ENCODE measurements at places on chromosomes 3 and 15.

DNA sequence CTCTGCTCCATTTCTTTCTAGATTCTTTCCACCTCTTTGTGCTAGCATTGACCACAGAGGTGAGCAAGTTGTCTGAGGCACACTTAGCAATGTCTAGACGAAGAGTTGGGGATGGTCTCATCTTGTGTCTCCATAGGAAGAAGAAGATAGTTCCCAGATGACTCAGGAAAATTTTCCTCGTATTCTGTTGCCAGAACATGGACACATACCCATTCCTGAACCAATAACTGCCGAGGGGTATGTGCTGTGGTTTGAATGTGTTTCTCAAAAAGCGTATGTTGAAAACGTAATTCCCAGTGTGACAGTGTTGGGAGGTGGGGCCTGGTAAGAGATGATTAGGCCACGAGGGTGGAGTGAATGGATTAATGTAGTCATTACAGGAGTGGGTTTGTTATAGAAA lies 107.5 kb upstream of the GALNT15 start:
- no peak for DNase-seq

DNA sequence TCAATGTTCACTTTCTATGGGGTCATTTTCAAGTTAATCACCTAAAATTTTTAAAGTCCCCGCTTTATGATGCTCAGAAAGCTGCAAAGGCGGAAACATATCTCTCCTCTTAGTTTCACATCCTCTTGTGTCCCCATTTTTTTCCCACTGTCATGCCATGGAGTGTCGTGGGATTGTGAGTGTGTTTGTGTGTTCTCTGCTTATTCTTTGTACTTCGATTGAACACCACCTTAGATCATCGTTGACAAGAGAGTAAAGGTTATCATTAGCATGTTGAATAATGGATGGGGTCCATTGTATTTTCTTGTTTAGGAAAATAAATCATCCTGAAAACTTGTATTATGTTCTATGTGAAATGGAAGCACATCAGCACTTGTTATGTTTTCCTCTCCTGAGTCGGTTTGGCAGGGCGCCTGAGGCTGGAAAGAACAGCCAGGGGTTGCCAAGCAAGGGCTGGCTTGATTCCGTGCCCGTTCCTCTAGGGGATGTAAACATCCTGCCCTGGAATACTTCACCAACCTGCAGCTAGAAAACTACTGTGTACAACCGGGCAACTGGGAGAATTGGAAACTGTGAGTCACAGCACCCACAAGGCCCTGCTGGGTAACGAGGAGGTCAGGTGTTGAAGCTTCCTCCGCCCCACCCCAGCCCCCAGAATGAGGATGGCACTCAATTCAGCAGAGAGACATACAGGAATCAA lies 67.2 kb downstream of the EIF4E3 start:
- no peak for DNase-seq

GRCh38 chr15:56031836-56032235 lies 38.4 kb upstream of the NEDD4 start:
- no peak for DNase-seq

- no peak for DNase-seq
Observed at GRCh38 chr15:51709031-51709430, 27.7 kb downstream of the SCG3 start.

DNA sequence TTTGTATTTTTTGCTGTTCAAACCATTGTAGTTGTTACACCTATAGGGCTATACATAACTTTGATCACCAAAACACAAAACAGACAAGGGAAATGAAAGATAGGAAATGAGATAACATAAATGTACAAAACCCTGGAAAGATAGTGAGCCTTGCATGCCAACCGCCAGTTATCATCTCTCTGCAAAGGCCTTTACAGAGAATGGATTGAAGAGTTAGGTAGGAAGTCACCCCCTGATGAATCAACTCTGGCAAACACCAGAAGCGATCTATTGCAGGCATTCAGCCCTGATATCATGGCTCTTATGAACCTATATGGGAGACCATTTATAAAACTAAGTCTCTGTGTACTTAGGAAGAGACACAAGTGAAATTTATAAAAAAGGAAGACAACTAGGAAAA lies 588.0 kb downstream of the TUSC7 start:
- DNase-seq, result no peak

- DNase-seq, result no peak
Observed at GRCh38 chr3:95474338-95474737, 1340.1 kb upstream of the EPHA6 start.

- no peak for DNase-seq
Observed at GRCh38 chr15:36579792-36580431, 486 bp downstream of the CDIN1 start.

DNA sequence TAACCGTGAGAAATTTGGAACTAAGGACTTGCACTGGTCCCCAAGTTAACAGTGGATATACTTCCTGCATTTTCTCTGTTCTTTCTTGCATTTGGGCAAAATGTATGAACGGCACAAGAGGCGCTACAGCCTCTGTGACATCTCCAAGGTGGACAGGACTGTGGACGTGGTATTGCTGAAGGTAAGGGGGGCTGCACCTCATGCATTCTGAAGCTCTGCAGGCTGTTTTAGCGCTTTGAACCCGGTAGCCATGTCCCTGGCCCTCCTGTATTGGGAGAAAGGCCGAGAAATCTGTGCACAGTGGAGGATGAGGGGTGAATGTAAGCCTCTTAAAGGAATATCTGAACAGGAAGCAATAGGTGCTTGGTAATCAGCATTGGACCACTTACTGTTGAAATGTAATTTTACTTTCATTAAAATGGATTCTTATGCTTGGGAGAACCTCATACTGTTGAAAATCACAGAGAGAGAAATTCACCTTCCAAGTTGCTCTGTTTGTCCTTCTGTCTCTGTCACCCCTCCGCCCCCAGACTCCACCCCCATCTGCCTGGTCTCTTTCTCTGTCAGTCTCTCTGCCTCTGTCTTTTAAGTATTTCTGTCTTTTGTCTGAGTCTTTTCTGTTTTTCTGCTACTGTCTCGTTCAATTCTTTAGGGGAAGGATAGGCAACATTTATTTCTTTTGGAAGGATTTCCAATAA lies 174.6 kb downstream of the KLHL25 start:
- no peak for DNase-seq

GRCh38 chr15:47721676-47722075 lies 4.4 kb downstream of the SEMA6D start:
- no peak for DNase-seq

DNA sequence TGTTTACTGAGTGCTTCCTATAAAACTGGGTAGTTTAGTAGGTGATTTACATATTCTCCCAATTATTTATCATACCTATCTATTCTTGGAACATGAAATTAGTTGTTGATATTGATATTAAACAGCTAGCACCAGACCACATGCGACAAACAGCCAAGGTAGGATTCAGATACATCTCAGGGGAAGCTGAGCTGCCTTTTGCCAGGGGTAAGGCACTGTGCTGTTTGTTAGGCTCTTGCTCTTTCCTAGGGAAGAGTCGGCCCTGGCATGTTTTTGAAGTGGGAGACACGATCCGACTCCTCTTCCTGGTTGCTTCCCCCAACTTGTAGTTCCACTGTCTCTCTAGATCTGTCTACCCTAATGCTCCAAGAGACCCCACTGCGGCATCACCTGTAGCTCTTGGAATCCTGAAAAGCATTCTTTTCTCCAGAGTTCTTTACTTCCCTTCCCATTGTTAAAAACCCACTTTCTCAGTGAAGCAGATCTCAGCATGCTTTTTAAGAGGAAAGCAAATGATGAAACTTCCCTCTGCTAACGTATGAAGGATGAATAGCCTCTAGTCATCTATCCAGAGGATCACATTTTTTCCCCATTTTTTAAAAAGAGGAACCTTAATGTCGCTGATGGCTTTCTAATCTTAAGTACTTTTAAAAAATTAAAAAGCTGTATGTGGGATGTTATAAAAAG lies 138.4 kb downstream of the GHSR start:
- DNase-seq, result no peak

- peak; percentile 36 for DNase-seq
Observed at GRCh38 chr15:97909291-97909891, 51.1 kb upstream of the ARRDC4 start.

DNA sequence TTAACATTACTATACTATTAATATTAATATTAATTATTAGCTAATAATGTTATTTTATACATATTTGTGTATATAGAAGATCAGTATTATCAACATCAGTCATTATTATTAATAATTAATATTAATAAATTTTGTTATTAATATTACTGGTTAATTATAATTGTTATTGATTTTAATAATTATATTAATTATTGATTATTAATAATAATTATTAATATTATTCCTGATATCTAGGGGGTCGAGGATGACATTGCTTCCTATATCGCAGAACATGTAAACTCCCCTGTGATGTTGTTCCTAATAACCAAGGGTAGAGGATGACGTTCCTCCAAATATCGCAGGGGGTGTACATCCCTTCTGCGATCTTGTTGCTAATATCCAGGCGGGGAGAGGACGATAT lies 17.3 kb upstream of the BMF start:
- DNase-seq, result no peak

DNA sequence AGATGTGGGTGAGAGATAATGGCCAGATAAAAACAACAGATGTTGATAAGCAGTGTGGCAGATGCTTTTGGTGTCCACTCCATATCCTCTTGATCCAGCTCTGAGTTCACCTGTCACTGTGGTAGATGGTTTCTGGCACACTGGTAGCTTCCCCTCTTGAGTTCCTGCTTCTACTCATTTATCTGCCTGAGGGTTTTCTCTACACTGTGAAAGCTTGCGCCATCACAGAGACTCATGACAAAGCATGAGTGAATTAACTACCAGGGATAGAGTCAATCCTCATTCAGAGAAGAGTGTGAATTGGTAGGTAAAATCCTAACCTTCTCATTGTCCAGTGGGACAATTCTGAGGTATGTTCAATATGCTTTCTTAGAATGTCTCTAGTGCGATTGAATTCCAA lies 50.0 kb upstream of the ARHGEF26 start:
- no peak for DNase-seq

- DNase-seq, result no peak
Observed at GRCh38 chr3:160830796-160831195, 74.8 kb downstream of the PPM1L start.

- DNase-seq, result peak; percentile 65
Observed at GRCh38 chr15:58393241-58393662, 38.5 kb upstream of the LIPC start.

- DNase-seq, result no peak
Observed at GRCh38 chr3:187743195-187744141, 1.8 kb downstream of the BCL6 start.

GRCh38 chr15:64552281-64552948 lies 92.0 kb downstream of the ZNF609 start:
- DNase-seq, result no peak

GRCh38 chr3:188097791-188098190 lies 56.2 kb upstream of the LPP start:
- no peak for DNase-seq

All from NCI-H187 treated with DMSO at 0.1 percent for 48 hours (cell line).